ENCODE measurements at places on chromosomes 5 and 9.
A peak's percentile ranks its signal among the peaks of the same experiment; 100 is the strongest.

DNA sequence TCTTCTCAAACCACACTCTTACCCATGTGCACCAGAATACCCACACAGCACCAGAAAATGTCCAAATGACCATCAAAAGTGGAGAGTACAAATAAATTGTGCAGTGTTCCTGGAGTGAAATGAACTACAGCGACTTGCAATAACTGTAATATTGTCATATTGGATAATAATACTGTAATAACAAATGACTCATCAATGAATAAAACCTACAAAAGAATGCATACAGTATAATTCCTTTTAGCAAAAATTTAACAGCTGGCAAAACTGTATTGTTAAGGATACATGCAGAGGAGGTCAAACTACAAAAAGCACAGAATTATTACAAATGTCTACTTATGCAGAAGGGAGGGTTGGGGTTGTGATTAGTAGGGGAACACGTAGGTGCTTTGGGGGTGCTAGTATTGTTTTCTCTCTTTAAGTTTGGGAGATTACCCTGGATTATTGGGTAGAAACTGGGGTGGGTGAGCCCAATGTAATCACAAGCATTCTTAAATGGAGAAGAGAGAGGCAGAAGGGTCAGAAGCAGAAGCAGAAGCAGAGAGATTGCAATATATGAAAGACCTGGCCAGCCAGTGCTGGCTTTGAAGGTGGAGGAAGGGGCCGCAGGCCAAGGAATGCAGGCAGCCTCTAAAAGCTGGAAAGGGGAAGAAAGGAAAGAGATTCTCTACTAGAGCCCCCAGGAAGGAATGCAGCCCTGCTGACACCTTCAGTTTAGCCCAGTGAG is 21.8 kb downstream of the IRF1 start:
- DNase-seq = peak; percentile 30

DNA sequence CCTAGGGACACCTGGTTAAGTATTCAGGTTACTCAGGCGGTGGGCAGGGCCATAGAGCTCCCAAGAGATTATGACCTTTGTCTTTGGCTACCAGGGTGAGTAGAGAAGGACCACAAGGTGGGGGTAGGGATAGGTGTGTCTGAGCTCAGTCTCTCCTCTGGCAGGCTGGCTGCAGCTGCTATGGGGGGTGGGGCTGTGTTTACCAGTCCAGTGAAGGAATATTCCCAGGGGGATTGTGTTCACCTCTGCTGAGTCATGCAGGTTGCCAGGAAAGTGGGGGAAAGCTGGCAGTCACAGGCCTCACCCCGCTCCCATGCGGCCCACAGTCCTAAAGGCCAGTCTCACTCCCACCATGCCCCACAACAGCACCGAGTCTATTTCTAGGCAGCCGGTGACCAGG is 53.6 kb upstream of the POU5F2 start:
- no peak for DNase-seq

DNA sequence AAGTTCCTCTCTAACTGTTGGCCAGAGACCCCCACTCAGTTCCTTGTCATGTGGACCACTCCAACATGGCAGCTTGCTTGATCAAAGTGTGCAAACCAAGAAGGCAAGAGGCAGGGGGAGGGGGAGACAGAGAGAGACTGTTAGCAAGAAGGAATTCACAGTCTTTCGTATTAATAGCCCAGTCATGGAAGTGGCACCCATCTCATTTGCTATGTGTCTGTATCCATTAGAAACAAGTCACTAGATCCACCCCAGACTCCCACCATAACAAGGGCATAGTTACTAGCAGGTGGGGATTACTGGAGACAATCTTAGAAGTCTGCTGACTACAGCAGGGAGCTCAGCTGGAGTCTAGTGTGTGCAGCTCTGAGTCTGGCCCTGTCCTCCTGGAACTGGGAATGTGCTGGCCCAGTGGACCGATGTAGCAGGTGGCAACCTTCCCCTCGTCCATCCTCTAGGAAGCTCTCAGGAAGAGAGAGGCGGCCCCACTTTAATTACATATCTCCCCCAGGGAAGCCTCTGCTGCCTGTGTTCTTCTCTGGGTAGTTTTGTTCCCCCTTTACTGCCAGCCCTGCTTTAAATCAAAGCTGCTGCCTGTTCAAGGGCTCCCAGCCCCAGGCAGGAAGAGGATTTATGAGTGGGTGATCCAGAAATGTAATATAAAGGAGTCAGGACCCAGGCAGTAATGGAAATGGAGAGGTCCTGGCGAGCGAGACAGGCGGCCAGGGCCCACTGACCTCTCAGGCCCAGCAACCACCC is 47.8 kb upstream of the ALDH1B1 start:
- no peak for DNase-seq

GRCh38 chr5:43017428-43017815 is 22.7 kb downstream of the ANXA2R start:
- DNase-seq = peak; percentile 71

DNA sequence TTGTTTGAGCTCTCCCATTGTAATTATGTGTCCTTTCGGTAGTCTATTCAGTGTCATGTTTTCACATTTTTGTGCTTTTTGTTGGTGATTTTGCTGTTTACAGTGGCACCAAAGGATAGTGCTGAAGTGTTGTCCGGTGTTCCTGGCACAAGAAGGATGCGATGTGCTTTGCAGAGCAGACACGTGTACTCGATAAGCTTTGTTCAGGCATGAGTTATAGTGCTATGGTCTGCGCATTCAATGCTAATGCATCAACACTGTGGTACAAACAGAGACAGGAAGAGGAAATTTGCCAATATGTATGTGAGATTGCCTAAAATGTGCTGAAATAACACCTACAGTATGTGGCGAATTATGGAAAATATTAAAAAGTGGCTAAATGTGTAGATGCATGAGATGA is 913.4 kb upstream of the ACO1 start:
- no peak for DNase-seq

- no peak for DNase-seq
These were observed 367.9 kb upstream of the GRAMD2B start for GRCh38 chr5:126055348-126055729.

GRCh38 chr9:92707530-92707929 is 37.6 kb upstream of the IPPK start:
- DNase-seq = no peak

GRCh38 chr5:1786621-1787471 is 12.8 kb downstream of the MRPL36 start:
- DNase-seq = no peak

GRCh38 chr9:124266826-124267201 is 9.1 kb downstream of the NEK6 start:
- DNase-seq = no peak

- DNase-seq = peak; percentile 57
These were observed 1.3 kb downstream of the PSAT1 start for GRCh38 chr9:78298046-78298765.

DNA sequence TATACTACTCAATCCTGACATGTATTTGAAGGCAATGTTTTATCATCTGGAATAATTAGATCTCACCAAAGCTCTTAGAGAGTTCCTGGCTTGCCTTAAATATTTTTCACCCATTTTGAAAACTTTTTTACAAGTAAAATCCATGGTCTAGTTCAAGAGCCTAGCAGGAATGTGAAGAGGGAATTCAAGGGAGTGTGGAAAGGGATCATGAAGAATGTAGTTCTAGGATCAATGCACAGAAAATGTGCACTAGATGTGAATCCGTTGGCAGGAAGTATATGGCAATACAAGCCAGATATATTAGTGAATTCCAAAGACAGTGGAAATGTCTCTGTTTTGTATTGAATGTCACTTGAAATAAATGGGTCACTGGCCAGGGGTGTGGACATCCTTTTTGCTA is 167.9 kb upstream of the MOCS2 start:
- no peak for DNase-seq

DNA sequence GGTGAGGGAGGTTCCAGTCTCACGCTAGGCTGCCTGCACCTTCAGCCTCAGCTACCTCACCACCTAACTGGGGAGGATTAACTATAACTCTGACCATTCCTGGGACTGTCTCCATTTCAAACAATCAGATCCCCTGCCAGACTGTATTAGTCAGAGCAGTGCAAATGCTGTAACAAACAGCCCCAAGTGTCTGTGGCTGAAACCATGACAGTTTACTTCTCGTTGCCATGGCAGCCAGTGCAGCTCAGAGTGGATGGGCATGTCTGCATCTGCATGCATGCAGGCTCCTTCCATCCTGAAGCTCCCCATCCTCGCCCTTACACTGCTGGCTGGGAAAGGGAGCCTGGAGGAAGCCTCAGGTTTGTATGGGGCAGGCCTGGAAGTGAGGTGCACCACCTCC is 86.7 kb downstream of the KCNIP1 start:
- DNase-seq = no peak

GRCh38 chr9:95729669-95730368 is 145.7 kb upstream of the ERCC6L2 start:
- no peak for DNase-seq

- DNase-seq = no peak
These were observed 500.0 kb downstream of the SPATA31D1 start for GRCh38 chr9:82488313-82489200.

DNA sequence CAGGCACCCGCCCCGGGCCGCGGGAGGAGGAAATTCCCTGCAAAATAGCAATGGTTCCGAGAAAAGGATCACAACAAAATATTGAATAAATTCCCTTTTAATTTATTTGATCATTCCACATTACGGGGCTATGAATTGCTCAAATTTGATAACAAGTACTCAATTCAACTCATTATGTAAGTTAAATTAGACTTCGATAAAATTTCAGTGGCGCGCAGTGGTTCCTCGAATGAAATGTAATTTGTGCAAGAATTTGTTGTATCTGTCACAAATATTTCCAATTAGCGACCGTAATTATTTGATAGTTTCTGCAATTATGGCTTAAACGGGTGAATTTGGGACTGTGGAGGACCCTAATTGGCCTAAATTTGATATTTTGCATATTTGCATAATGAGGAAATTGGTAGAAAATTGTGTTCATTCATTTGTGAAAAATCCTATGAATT is 76.0 kb upstream of the TBCA start:
- no peak for DNase-seq

- no peak for DNase-seq
These were observed 213.4 kb downstream of the GAS1 start for GRCh38 chr9:86733929-86734328.

- no peak for DNase-seq
These were observed 113.4 kb upstream of the ASTN2 start for GRCh38 chr9:117528225-117528624.

DNA sequence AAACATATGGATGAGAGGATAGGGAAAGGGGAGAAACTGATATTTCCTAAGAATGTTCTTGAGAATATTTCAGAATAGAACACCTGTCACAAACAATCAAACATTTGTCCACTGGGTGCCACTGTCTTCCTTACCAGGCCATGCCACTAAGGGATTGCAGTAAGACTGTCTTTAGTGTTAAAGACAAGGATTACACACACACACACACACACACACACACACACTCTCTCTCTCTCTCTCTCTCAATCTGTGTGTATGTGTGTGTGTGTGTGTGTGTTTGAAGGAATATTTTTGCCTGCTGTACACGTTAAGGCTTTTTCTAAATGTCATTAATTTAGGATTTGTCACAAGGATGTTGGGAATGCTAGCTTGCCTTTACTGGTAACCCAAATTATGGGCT is 54.4 kb downstream of the CCDC192 start:
- peak; percentile 55 for DNase-seq

DNA sequence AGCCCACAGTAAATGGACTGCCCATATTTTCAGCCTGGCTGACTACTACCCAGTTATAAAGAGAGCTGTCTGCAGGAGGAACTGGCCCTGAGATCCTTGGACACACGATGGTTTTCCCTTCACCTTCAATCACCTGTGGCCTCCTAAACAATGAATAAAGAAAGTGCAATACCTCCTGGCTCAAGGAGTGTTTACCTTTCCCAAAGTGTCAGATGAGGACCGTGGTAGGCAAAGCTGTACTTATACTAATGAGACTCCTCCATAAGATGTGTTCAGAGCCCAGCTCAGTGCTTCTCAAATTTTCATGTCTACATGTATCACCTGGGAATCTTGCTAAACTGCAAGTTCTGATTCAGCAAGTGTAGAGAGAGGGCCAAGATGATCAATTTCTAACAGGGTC is 284.5 kb upstream of the VLDLR start:
- no peak for DNase-seq

DNA sequence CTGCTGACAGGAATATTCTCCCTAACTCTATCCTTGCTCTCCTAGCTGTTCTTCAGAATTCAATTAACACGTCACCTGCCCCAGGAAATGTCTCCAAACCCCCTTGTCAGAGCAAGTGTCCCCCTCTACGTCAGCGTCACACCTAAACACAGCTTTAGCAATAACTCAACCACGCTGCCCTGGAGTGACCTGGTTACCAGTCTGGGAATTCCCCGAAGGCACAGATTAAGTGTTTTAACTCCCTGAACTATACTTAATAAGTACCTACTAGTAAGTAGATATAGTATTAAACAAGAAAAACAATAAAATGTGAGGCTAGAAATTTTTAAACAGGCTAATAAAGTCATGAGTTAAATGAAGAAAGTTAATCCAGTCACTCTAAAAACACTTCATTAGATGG is 78.4 kb downstream of the FANCC start:
- no peak for DNase-seq

DNA sequence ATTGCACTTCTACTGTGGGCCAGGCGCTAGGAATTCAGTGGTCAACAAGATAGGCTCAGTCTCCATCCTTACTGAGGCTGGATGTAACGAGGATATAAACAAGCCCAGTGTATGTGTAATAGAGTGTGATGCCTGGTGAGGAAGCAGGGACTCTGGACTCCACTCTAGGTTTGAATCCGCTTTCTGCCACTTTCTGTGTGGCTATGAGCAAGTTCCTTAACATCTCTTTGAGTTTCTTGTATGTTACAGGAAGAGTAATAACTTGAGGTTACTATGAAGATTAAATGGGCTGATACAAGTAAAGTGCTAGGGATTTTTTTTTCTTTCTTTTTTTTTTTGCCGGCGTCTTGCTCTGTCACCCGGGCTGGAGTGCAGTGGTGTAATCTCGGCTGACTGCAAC is 12.4 kb downstream of the DOCK2 start:
- DNase-seq = no peak

DNA sequence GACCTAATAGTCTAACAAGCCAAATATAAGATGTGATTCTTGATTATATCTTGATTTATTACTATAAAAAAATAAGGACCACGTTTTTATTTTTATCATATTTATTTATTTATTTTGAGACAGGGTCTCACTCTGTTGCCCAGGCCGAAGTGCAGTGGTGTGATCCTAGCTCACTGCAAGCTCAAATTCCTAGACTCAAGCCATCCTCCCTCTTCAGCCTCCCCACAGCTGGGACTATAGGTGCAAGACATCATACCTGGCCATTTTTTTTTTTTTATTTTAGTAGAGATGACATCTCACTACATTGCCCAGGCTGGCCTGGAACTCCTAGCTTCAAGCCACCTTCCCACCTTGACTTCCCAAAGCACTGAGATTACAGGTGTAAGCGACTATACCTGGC is 61.0 kb upstream of the LARP1 start:
- no peak for DNase-seq

GRCh38 chr9:4341554-4341953 is 41.7 kb upstream of the GLIS3 start:
- DNase-seq = no peak

DNA sequence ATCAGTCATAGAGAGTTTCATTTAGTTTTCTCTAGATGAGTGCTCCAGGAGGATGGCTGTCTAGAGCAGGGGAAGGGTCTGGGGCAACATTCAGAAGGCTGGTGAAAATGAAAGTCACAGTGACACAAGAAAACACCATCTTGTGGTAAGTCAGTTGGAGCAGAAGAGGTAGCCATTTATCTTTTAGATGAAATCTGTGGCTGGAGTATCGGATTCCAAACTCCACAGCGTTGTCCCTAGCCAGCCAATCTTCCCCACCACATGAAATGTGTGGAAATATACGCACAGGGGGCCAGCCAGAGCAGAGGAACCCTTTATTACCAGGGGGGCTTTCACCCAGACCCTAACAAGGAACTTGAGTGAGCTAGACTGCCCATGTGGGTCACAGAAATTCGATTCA is 15.9 kb upstream of the TNFAIP8 start:
- peak; percentile 64 for DNase-seq

Data from NB4 (cell line).